Activated T-helper 2 cell treated with anti-CD3 and anti-CD28 coated beads, Interferon-gamma antibody, Interleukin-2, Interleukin-4, amounts not matched to agents 10 μg/mL and 5 μg/mL and 100 μg/mL, durations not matched to agents 14 hours and 24 hours and 36 hours (primary cell): ENCODE measurements at places on chromosomes 5 and 9. TPM values are rescaled to one million over a fixed set of nuclear protein-coding genes. Genes with fewer than 3 reads are reported as not detected.

GRCh38 chr5:6718161-6718681 lies 5.0 kb downstream of the TENT4A start:
- peaks cover 63% of the 10 kb centered on the region for H3K4me1 ChIP-seq
- no peaks in the 10 kb centered on the region for H3K27me3 ChIP-seq
- no peak overlapping the region for H3K27ac ChIP-seq

- H3K36me3 ChIP-seq, result no peaks in the 10 kb centered on the region
- H3K27me3 ChIP-seq, result no peaks in the 10 kb centered on the region
- H3K27ac ChIP-seq, result no peak overlapping the region
- H3K4me1 ChIP-seq, result no peaks in the 10 kb centered on the region
- no peak for DNase-seq
Measured at GRCh38 chr9:134366223-134367031, 40.2 kb downstream of the RXRA start.

GRCh38 chr5:1859099-1859498 lies 23.6 kb downstream of the IRX4 start:
- H3K4me1 ChIP-seq, result no peaks in the 10 kb centered on the region
- H3K36me3 ChIP-seq, result no peaks in the 10 kb centered on the region
- peaks cover 3% of the 10 kb centered on the region for H3K27me3 ChIP-seq
- DNase-seq, result no peak
- H3K27ac ChIP-seq, result no peak overlapping the region
- no peak overlapping the region for H3K4me3 ChIP-seq

GRCh38 chr9:134597041-134597913 lies 44.3 kb upstream of the COL5A1 start:
- H3K36me3 ChIP-seq, result no peaks in the 10 kb centered on the region
- H3K27ac ChIP-seq, result no peak overlapping the region
- no peaks in the 10 kb centered on the region for H3K27me3 ChIP-seq
- no peaks in the 10 kb centered on the region for H3K4me1 ChIP-seq

The CARD9 gene
- 16.2 and 17.6 TPM in 2 replicates for total RNA-seq

GRCh38 chr5:142446131-142446959 lies 121.5 kb upstream of the SPRY4 start:
- H3K4me1 ChIP-seq, result peaks cover 7% of the 10 kb centered on the region
- H3K36me3 ChIP-seq, result no peaks in the 10 kb centered on the region
- H3K27me3 ChIP-seq, result peaks cover 7% of the 10 kb centered on the region
- no peak overlapping the region for H3K4me3 ChIP-seq

The MAST4 gene
- 5.4 and 6.1 TPM in 2 replicates for total RNA-seq

The SPINK5 gene
- not detected in 2 replicates for total RNA-seq

GRCh38 chr5:125214080-125214479 lies 467.6 kb upstream of the ZNF608 start:
- H3K27ac ChIP-seq, result no peak overlapping the region
- no peaks in the 10 kb centered on the region for H3K27me3 ChIP-seq
- no peak overlapping the region for H3K4me3 ChIP-seq
- no peak for DNase-seq

- no peaks in the 10 kb centered on the region for H3K36me3 ChIP-seq
- no peaks in the 10 kb centered on the region for H3K27me3 ChIP-seq
- DNase-seq, result no peak
- H3K4me3 ChIP-seq, result no peak overlapping the region
- no peak overlapping the region for H3K27ac ChIP-seq
Measured at GRCh38 chr5:158561562-158562190, 538.0 kb downstream of the EBF1 start.

- no peak for DNase-seq
- no peak overlapping the region for H3K4me3 ChIP-seq
- no peak overlapping the region for H3K27ac ChIP-seq
- no peaks in the 10 kb centered on the region for H3K36me3 ChIP-seq
- H3K4me1 ChIP-seq, result no peaks in the 10 kb centered on the region
Measured at GRCh38 chr5:142521706-142522105, 164.2 kb downstream of the FGF1 start.

DNA sequence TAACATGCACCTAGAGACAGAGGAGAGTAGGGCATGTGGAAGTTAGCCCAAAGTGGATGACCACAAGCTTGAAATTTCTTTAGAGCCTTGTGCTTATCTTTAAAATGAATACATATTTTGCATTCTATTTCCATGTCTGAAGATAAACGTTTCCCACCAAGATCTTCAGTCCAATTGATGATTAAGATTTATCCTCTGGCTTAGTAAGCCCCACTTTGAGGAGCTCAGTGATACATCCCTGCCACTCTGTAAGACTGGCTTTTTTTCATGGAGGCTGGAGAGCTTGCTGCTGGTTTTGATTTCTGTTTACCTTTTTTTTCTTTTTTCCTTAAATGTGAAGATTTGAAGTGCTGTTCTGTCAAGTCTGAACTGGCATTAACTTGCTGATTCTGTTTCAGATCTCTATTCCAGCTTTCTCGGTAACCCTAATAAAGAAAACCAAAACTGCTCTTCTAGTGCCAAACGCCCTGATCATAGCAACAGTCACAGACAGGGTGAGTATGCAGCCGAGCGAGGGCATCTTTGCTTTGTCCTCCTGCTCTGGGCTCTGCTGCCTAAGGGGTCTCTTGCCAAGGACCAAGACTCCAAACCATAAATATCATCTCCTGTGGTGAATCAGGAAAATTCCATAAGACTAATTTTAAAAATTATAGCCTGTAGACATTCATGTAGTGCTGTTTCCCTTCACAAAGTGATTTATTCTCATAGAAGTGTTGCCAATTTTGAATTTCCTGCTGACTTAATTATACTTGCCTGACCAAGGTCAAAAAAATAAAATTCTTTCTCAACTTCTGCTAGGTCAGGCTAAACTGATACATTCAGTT lies 54.3 kb downstream of the GRAMD2B start:
- H3K4me3 ChIP-seq, result no peak overlapping the region
- no peak for DNase-seq
- H3K27ac ChIP-seq, result no peak overlapping the region
